Psoas muscle (tissue), 8 donors: ENCODE measurements at places on chromosomes 7 and 10. TPM values are rescaled to one million over a fixed set of nuclear protein-coding genes. Genes with fewer than 3 reads are reported as not detected.

DNA sequence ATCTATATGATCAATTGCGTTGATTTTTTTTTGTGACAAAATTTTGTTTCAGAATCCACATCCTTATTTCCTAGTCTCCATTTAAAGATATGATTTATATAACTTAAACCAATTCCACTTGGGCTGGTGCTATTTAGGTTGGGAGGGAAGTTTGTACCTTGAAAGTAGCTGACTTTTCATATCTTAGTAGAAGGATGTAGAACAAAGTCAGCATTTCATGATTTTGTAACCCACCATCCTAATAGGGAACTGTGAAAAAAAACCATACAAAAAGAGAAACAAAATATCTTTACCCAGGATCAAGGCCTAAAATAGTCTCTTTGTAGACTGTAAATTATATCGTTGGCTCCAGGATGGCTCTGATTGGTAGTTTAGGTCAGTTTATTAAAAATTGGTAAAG lies 8.3 kb downstream of the HECTD2 start:
- peaks cover 34% of the 10 kb centered on the region for H3K4me1 ChIP-seq
- H3K27me3 ChIP-seq = no peaks in the 10 kb centered on the region
- no peak for DNase-seq
- no peak overlapping the region for H3K27ac ChIP-seq
- no peaks in the 10 kb centered on the region for H3K36me3 ChIP-seq

- H3K27me3 ChIP-seq = peaks cover 4% of the 10 kb centered on the region
- DNase-seq = no peak
- no peak overlapping the region for H3K4me3 ChIP-seq
- no peaks in the 10 kb centered on the region for H3K4me1 ChIP-seq
- no peak overlapping the region for H3K27ac ChIP-seq
Measured at GRCh38 chr10:133196221-133196915, 33.6 kb upstream of the UTF1 start.

DNA sequence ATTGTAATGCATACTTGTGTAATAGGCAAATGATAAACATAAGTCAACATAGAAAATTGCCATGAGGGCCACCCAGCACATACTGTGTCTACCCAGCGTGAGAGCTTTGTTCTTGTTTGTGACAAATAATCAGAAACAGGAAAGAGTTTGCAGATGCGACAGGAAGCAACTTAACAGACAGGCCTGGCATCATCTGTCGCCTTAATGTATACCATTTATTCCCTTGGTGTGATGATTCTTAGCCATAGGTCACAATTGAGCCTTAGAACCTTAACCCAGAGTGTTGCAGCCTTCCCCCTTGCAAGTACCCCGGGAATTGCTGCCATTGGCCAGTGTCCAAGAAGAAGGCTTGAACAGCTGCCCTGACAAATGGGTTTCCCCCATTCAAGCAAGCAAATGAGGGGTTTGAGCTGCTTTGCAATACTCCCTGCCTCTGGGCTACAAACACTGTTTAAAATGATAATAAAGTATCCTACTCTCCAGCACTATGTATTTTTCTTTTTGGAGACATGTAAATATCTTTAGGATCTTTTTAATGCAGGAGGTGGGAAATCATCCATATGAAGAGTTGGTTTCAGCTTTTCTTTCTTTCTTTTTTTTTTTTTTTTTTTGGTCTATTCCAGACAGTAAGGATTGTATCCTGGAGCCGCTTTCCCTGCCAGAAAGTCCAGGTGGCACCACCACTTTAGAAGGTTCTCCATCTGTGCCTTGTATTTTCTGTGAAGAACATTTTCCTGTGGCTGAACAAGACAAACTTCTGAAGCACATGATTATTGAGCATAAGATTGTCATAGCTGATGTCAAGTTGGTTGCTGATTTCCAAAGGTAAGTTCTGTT lies 80.0 kb downstream of the ZNF277 start:
- no peak for DNase-seq
- no peaks in the 10 kb centered on the region for H3K27me3 ChIP-seq
- H3K4me3 ChIP-seq = no peak overlapping the region
- peaks cover 8% of the 10 kb centered on the region for H3K36me3 ChIP-seq

DNA sequence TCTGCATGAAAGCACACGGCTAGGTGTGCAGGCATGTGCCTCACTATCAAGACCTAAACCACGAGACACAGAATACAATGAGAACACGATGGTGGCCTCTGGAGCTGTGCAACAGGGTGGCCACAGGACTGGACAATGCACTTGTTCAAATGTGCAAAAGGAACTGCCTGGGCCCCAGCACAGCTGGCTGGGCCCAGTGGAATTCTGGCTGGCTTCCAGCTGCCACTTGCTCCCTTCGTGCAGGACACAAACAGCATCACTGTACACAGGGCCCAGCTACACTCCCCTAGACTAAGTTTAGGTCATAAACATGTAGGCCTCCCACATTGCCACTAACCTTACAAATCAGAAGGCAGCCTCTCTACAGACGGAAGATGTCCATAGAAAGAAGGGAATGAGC lies 23.4 kb downstream of the DOCK4 start:
- H3K4me3 ChIP-seq = no peak overlapping the region
- DNase-seq = peak; percentile 60
- peak overlapping the region; percentile 43 for H3K27ac ChIP-seq
- H3K27me3 ChIP-seq = no peaks in the 10 kb centered on the region
- H3K4me1 ChIP-seq = peaks cover 61% of the 10 kb centered on the region
- H3K36me3 ChIP-seq = no peaks in the 10 kb centered on the region

- H3K4me1 ChIP-seq = no peaks in the 10 kb centered on the region
- H3K4me3 ChIP-seq = no peak overlapping the region
- no peaks in the 10 kb centered on the region for H3K27me3 ChIP-seq
- H3K36me3 ChIP-seq = no peaks in the 10 kb centered on the region
Measured at GRCh38 chr10:113921561-113922370, 67.3 kb downstream of the NHLRC2 start.

GRCh38 chr10:110495731-110496552 lies 1.8 kb upstream of the DUSP5 start:
- peaks cover 21% of the 10 kb centered on the region for H3K4me1 ChIP-seq
- H3K27me3 ChIP-seq = peaks cover 2% of the 10 kb centered on the region
- no peak overlapping the region for H3K27ac ChIP-seq
- H3K4me3 ChIP-seq = peak overlapping the region; percentile 86

DNA sequence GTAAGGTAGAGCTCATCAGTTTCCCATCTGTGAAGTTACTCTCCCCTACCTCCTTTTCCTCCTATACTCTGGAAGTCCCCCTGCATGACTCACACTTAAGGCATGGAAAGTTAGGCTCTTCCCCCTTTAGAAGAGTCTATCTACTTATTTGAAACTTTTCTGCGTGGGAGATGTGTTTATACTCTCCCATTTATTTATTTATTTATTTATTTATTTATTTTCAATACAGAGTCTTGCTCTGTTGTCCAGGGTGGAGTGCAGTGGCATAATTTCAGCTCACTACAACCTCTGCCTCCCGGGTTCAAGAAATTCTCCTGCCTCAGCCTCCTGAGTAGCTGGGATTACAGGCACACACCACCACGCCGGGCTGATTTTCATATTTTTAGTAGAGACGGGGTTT lies 107.5 kb upstream of the JCAD start:
- H3K27me3 ChIP-seq = no peaks in the 10 kb centered on the region
- no peaks in the 10 kb centered on the region for H3K4me1 ChIP-seq
- H3K36me3 ChIP-seq = no peaks in the 10 kb centered on the region
- no peak for DNase-seq
- H3K4me3 ChIP-seq = no peak overlapping the region

The SLC12A9 gene
- total RNA-seq = 4.7 TPM

The CRYGN gene
- total RNA-seq = 0.15 TPM

The CCDC146 gene
- total RNA-seq = 3.5 TPM
